ENCODE measurements at places on chromosomes 2 and 18.
A peak's percentile ranks its signal among the peaks of the same experiment; 100 is the strongest.

- DNase-seq: no peak
Observed at GRCh38 chr2:169542433-169542832, 31.2 kb downstream of the FASTKD1 start.

GRCh38 chr2:163888591-163888990 lies 152.8 kb upstream of the FIGN start:
- no peak for DNase-seq

- peak; percentile 75 for DNase-seq
Observed at GRCh38 chr2:46097714-46098480, 199.3 kb upstream of the EPAS1 start.

GRCh38 chr2:189221811-189222467 lies 42.4 kb upstream of the COL5A2 start:
- DNase-seq: no peak

DNA sequence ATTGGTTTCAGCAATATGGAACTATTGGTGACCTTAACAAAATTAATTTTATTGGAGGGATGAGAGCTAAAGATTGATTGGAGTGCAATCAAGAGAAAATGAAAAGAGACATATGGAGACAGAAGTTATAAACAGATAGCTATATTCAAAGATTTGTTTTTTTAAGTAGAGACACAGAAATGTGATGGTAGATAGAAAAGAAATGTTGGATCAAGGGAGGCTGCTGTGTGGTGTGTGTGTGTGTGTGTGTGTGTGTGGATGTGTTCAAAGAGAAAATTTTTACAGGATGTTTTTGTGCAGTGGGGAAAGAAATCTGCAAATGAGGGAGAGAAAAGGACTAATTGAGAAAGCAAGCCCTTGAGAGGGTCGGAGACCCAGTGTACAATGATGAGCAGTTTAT lies 249.5 kb upstream of the SPHKAP start:
- no peak for DNase-seq

GRCh38 chr2:185857691-185858090 lies 119.1 kb downstream of the FSIP2 start:
- no peak for DNase-seq

- DNase-seq: no peak
Observed at GRCh38 chr18:22424565-22424963, 6.8 kb upstream of the CTAGE1 start.

- no peak for DNase-seq
Observed at GRCh38 chr2:119478188-119478977, 45.9 kb downstream of the SCTR start.

DNA sequence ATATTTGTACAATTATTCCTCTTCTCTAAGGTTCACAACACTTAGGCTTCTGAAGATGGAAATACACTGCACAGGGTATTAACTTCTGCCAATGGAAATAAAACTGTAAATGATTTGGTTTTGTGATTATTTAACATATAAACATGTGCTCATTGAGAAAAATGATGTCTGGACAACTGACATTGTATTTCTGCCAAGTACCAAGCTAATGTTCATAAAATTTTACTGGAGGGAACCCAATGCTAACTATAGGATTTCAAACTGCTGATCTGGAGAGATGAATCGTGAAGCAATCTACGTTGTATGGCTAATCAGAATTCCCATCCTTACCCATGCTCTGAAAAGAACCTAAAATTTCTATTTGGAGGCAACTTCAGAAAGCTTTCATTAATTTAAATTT lies 279.7 kb downstream of the NRXN1 start:
- no peak for DNase-seq

DNA sequence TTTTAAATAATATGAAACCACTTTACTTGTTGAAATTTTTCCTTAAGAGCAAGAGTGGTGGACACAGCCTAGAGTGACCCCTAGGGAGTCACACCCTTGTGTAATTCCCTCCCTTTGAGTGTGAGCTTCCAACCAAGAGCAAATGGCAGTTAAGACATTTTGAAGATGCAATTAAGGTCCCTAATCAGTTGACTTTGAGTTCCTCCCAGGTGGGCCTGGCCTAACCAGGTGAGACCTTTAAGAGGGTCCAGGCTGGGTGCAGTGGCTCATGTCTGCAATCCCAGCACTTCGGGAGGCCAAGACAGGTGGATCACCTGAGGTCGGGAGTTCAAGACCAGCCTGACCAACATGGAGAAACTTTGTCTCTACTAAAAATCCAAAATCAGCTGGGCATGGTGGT lies 143.5 kb upstream of the PID1 start:
- no peak for DNase-seq

DNA sequence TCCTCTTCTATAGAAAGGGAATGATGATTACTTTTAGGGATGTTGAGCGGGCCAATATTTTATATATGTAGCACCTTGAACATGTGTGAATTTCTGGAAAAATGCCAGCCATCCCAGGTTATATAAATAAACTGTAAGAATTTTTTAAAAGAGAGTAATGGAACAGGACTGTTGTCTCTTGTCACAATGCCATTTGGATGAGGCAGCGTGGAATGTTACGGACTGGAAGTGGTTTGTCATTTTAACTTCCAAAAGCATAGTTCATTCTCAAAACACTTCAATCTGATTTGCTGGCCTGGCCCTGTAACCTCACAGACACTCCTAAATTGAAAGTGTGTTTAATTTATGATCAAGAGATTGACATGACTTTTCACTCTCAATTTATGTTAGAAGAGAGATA lies 70.8 kb downstream of the TPGS2 start:
- DNase-seq: no peak

GRCh38 chr2:231937057-231937456 lies 10.9 kb upstream of the NPPC start:
- DNase-seq: no peak

DNA sequence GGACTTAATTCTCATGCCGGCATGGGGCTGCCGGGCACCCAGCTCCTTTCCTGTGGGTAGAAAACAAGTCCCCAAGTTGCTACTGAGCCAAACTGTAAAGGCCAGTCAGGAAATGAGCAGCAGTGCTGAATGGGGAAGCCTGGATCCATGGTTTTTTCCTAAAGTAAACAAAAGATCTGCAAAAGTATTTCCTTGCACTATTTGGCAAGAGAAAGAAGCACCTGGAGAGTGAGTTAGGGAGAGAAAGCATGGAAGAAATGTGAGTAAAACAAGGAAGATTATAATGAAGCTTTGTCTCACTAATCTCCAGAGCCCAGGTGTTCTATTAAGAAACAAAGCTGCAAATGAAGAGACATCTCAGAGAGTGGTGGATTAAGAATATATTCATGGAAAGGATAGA lies 117.6 kb downstream of the METTL8 start:
- no peak for DNase-seq

GRCh38 chr2:151878655-151879563 lies 50.7 kb upstream of the ARL5A start:
- peak; percentile 79 for DNase-seq

- no peak for DNase-seq
Observed at GRCh38 chr18:23825496-23825895, 136.2 kb downstream of the LAMA3 start.

- peak; percentile 77 for DNase-seq
Observed at GRCh38 chr2:148614322-148615049, 30.1 kb upstream of the EPC2 start.

- no peak for DNase-seq
Observed at GRCh38 chr2:203476881-203477280, 58.2 kb downstream of the RAPH1 start.
